ENCODE measurements at places on chromosomes 2 and 18.
A peak's percentile ranks its signal among the peaks of the same experiment; 100 is the strongest.

GRCh38 chr2:88874063-88874657 is 182.7 kb downstream of the RPIA start:
- DNase-seq: peak; percentile 47

DNA sequence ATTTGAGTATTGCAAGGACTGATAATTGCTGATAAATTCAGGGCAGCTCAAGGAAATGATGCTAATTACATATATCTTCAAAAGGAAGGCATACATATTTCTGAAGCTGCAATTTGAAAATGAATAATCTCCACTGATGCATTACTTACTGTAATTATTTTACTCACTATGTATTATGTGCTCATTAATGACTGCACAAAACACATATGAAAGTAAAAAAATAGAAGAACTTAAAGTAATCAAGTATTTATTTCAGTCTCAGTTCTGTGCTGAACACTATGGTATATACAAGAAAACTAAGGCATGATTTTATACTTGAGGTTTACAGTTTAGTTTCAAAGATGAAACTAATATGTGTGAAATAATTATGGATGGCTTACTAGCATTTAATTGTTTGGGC is 9.3 kb downstream of the ACTR3 start:
- DNase-seq: no peak

DNA sequence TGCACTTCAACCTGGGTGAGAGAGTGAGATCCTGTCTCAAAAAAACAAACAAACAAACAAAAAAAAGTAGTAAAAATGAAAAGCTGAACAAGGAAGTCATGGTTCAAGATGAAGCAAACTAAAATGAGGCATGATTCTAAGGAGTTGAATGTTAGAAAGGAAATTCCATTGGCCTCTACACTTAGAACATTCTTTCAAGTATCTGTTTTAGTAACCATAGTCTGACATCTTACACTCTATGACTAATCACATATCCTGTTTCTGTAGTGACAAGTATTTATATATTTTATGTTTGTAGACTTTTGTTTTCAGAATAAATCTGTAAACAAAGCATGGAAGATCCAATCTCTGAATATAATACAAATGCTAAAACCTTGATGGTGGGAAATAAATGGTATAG is 164.1 kb downstream of the KIAA1328 start:
- DNase-seq: no peak

- no peak for DNase-seq
These were observed 36.0 kb upstream of the GALNT5 start for GRCh38 chr2:157221394-157221988.

- DNase-seq: no peak
These were observed 46.4 kb upstream of the STON1 start for GRCh38 chr2:48483506-48483905.

- no peak for DNase-seq
These were observed 640 bp downstream of the SPTBN1 start for GRCh38 chr2:54456612-54457322.

- no peak for DNase-seq
These were observed 747.3 kb downstream of the ADCYAP1 start for GRCh38 chr18:1652018-1652417.

DNA sequence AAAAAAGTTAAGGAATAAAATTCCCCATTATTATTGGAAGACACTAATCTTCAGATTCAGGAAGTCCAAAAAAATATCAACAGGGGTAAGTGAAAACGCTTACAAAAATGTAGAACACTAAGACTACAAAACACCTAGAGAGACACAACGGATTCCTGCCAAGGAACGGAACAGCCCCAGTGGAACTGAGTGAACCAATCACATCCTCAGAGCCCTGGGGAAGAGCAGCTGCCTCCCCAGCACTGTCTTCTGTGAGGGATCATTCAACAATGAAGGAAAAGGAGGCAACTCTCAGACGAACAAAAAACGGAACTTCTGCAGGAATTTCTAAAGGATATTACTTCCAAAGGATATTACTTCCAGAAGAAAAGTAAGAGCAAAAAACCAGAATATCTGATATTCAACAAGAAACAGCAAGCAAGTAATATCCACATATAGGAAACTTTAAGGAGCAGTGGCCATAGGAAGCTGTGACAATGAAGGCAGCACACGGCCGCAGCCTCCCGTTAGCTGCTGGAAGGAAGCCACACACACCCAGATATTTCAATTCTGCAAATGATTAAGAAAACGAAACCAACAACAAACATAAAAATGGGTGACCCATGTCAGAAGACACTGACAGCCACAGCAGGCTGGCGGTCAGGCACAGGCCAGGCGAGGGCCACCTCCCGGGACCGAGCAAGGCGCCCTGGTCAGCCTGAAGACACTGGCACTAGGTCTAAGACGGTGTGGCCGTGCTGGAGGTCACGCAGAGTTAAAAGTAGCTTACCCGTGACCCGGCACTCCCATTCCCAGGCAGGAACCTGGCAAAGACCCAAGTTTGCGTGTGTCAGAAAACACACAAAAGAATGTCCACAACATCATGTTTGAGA is 81.8 kb downstream of the HDAC4 start:
- DNase-seq: peak; percentile 10

GRCh38 chr2:69641471-69641870 is 2.1 kb downstream of the AAK1 start:
- no peak for DNase-seq

DNA sequence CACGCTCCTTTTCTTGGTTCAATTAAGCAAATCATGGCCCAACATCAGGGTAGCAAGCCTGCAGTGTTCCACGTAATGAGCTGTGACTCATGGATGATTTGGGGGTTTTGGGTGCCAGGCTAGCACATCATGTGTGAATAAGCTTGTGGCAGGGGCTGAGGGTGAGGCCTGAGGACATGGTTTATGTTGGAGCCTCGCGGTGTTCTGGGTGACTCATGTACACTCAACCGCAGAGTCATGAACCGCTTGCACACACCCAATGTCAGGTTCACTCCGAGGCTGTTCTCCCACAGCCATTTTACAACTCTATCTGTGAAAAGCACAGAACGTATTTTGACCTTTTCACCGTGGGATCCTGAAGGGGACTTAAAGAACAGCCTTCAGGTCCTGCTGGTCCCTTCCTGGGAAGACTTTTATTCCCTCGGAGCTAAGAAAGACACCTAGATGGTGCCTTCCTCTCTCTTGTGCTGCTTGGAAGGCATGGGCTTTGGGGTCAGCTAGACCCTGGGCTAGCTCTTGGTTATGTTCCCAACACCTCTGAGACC is 139.9 kb upstream of the ZEB2 start:
- DNase-seq: peak; percentile 64

- no peak for DNase-seq
These were observed 52.0 kb upstream of the ARL4C start for GRCh38 chr2:234548695-234549420.

- DNase-seq: no peak
These were observed 20.9 kb upstream of the CLASP1 start for GRCh38 chr2:121670181-121670580.

- no peak for DNase-seq
These were observed 6.3 kb upstream of the CCNT2 start for GRCh38 chr2:134912361-134912760.

Data from CD4-positive, alpha-beta T cell treated with Interferon alpha-2 for 1 hour (primary cell).